ENCODE measurements at places on chromosomes 4 and X.

DNA sequence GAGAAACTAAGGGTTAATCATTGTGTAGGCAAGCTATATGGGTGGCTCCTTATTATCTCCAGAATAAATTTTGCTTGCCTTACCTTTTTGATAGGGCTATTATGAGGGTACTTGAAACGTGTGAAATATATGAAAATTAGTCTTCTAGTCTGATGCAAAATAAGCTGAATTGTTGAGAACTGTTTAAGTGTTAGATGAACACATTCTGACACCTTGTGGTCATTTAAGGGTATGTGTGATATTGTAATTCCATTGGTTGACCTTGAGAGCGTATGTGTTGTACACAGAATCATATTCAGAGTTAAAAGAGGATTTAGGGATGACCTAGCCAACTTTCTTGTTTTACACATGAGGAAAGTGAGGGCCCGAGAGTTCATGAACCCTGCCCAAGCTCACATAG, 44.6 kb upstream of the LINC00632 start:
- DNase-seq, result no peak

DNA sequence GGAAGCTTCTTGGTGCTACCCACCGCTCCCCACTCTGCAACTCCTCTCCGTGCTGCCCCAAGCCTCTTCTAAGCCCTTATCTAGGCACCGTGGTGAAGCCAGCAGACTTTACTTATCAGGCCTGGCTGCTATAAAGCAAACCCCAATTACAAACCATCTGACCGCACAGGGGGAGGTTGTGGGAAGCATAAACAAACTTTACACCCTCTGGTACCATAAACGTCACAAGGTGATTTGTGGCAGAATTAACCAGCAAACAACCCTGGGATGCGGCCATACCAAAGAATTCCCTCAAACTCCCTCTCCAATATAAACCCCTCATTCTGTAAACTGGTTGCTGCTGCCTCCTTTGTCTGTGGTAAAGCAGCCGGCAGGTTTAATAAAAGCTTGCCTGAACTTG, 55.2 kb downstream of the MAGEC2 start:
- DNase-seq, result no peak

GRCh38 chr4:183244019-183244418, 76.1 kb downstream of the CLDN22 start:
- no peak for DNase-seq

- DNase-seq, result no peak
These were observed 186.4 kb downstream of the BCOR start for GRCh38 chrX:39911278-39911897.

DNA sequence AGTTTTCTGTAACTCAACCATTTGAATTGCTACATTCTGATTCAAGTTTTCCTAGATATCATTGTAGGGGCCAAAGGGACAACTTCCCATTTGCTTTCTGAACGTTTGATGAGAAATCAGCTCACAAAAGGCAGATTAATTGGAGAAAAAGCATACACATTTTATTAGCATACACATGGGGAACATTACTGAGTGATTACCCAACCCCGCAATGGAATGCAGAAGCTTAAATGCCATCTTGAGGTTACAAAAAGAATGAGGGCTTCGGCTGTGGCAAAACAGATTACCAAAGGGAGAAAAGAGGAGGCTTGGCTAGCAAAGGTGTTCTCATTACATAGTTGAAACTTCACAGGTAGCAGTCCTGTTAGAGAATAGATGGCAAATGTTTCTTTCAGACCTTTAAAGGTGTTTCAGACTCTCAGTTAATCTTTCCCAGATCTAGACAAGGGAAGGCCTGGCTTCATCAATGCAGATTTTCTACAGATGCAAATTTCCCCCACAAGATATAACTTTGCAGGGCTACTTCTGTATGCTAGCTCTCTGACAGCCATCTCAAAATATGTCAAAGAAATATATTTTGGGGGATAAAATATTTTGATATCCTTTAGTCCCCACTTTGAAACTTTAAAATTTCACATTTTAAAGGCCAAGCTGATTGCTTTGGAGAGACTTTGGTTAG, 26.5 kb upstream of the HERC6 start:
- no peak for DNase-seq

- no peak for DNase-seq
These were observed 49.5 kb upstream of the CBR4 start for GRCh38 chr4:169059306-169060211.

DNA sequence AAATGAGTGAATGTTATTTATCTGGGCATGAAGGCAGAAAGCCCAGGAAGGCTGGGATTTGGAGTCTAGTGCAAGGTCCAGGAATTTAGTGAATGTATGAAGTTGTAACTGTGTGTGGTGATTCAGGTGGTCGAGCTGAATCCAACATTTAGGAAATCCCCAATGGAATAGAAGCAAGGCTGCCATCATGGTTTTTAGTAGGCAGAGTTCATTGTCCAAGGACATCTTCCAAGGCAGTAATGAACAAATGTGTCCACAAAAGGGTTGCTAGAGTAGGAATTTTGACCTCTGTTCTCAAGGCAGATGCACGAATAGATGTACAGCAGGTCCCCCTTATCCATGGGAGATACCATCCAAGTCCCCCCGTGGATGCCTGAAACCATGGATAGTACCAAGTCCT, 42.9 kb upstream of the ACSL1 start:
- no peak for DNase-seq

DNA sequence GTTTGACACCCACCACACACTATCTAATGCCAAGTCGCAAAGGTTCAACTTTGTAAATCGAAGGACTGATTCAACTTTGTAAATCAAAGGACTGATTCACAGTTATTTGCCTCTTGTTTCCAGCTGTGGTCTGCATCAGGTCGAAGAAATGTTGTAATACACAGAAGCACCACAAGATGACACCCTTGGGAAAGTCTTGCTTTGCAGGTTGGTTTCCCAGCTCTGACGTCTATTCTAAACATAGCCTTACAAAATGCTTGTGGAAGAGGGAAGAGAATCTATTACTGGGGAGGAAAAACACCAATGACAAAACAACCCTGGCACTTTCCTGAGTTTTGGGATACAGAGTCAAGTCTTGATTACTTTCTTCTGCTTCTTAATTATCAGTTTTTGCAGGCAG, 35.3 kb downstream of the SUPT20HL1 start:
- no peak for DNase-seq

DNA sequence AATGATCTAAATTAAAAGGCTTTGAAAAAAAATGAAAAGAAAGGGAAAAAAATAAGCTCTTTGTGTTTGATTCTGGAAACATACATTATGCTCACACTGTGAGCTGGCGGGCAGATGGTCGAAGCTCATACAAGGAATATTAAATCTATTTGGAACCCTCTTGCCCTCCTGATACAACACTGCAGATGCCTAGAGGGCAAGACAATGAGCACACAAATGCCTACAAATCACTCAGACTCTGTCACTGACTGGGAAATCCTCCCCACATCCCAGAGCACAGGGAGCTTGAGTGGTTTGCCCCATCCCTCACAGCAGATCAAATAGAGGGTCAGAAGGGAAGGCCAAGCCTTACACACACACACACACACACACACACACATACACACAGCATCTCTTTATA, 320.4 kb downstream of the HNRNPD start:
- DNase-seq, result no peak

All from activated B cell treated with CpG ODN at 0.5 μM for 24 hours (primary cell).